ENCODE measurements at places on chromosomes 1 and 21. TPM values are rescaled to one million over a fixed set of nuclear protein-coding genes. Genes with fewer than 3 reads are reported as not detected.

DNA sequence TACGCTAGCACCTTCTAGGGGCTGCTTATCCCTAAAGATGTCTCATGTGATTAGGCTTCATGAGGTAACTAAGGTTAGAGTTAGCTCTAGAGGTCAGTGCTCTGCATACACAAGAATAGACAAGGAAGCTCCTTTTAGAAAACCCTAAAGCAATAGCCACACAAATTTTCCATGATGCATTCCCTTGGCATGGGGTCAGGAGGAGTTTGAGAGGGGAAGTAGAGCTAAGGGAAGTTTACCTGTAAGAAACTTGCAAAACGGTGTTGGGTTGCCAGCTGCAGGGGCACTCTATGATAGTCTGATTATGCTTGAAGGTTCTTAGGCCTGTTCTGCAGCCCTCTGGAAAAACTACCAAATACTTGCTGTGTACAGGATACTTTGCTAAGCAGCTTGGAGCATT is 39.0 kb upstream of the A3GALT2 start:
- DNase-seq, result no peak

The CFHR4 gene
- total RNA-seq, result not detected

- no peak for DNase-seq
Measured at GRCh38 chr1:154808909-154809262, 61.2 kb downstream of the KCNN3 start.

GRCh38 chr1:29320156-29320940 is 84.0 kb downstream of the PTPRU start:
- no peak for DNase-seq

GRCh38 chr21:44374601-44375280 is 21.3 kb downstream of the TRPM2 start:
- peak; percentile 39 for DNase-seq

GRCh38 chr1:161190962-161191521 is 7.8 kb downstream of the ADAMTS4 start:
- DNase-seq, result no peak

GRCh38 chr1:63976006-63976405 is 202.2 kb downstream of the ROR1 start:
- DNase-seq, result no peak

DNA sequence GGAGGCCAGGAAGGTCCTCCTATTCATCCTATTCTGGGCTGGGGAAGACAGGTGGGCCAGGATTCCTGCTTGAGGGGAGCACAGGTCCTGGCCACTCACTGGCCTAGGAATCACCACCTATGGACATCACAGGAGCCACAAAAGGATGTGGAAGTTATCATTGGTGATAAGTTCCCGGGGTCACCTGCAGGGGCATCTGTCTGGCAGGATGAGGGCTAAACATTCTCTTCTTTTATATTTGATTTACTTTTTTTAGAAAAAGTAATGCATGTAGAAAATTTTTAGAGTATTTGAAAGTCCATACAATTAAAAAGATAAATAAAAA is 33.2 kb upstream of the KIAA0040 start:
- no peak for DNase-seq

DNA sequence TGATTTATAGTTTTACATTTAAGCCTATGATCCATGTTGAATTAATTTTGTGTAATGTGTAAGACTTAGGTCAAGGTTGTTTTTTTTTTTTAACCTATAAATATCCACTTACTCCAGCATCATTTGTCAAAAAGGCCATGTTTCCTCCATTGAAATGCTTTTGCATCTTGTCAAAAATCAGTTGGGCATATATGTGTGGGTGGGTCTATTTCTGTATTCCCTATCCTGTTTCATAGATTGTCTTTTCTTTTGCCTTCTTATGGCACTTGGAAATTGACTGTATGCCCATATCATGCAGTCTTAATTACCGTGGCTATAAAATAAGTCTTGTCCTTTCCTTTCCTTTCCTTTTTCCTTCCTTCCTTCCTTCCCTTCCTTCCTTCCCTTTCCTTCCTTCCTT is 138.2 kb downstream of the PRDM2 start:
- DNase-seq, result no peak

DNA sequence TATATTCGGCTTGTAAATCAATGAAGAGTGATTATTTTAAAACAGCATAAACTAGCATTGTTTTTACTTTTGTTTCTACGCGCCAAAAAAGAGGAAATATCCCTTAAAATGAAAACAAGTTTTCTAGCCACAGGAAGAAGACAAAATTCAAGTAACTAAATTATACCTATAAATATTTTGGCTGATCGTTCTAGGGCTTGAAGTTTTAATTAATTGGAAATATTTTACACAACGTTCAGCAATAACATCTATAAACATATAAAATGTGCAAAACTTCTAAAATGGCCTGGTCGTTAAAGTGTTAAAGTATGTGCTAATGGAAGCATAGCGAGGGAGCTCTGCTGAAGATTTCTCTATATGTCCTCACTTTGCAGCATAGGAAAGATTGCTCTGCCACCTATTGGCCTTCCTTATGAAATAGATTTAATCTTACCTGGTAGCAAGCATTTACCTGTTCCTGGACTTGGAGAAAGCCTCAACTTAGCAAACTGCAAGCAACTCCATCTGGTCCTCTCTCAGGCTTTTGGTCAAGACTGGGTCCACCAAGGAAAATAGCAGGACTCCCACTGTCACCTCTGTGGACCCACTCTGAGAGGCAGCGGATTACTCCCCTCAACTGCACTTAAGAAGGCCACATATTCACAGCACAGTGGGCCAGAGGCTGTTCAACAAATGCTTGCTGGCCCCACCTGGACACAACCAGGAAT is 351.3 kb upstream of the RUNX1 start:
- DNase-seq, result no peak

DNA sequence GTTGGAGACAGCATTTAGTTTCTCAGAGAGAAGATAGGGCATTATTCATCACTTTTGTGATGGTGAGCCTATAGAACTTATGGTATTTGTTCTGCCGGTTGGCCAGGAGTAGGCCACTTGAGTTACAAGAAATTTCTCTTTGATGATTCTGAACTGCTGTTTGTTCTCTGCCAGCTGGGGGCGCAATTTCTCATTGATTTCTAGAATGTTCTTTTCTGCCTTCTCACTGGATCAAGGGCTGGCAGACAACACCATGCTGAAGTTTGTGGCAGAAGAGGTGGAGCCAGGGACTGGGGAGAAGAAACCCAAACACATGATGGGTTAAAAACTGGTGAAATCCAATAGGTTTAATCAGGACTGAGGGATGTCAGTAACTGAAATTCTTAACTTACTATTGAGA is 360.6 kb downstream of the FAM72C start:
- no peak for DNase-seq

The BGLAP gene
- 19.1 TPM for total RNA-seq

DNA sequence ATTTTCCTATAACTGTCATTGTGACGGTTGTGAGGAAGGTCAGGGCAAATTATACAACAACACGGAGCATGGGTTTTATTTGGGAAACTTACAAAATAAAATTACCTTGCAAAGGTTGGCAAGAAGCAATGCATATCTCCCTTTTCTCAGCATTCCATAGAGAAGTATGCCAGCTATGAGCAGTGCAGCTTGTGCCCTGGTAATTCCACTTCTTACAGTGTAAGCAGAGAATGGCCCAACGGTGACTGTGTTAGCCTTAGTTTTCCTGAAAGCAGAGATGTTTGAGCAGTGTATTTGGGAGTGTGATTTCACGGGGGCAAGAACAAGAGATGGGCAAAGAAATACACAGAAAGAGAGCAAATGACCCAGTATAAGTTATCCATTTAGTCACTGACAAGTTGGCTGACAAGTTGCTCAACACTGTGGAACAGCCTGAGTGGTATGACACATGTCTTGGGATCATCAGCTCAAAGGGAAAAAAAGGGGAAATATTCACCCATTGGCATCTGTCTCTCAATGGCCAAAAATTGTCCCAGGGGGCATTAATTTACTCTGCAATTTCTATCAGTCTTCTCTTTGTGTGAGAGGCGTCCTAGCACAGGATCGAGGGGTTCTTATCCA is 210.9 kb upstream of the NRIP1 start:
- no peak for DNase-seq

- DNase-seq, result no peak
Measured at GRCh38 chr1:34590211-34590623, 164.6 kb upstream of the GJB5 start.

DNA sequence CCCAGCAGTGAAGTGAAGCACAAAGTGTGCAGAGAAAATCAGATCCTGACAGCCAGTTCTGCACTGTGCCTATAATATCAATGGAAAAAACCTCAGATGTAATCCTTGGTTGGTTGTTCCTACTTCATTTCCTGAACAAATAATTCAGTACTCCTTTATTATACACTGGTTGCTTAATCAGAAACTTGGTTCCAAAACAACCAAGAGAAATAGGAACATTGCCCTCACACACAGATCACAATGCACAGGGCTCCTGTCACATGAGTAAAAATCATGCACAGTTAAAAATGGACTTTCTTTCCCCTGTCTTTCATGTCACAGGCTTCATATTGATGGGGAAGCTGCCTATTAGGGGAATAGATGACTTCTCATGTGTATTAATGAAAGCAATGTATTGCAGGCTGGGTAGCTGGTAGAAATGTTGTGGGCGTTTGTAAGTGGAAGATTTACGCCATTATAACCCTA is 9.7 kb downstream of the DNASE2B start:
- no peak for DNase-seq

DNA sequence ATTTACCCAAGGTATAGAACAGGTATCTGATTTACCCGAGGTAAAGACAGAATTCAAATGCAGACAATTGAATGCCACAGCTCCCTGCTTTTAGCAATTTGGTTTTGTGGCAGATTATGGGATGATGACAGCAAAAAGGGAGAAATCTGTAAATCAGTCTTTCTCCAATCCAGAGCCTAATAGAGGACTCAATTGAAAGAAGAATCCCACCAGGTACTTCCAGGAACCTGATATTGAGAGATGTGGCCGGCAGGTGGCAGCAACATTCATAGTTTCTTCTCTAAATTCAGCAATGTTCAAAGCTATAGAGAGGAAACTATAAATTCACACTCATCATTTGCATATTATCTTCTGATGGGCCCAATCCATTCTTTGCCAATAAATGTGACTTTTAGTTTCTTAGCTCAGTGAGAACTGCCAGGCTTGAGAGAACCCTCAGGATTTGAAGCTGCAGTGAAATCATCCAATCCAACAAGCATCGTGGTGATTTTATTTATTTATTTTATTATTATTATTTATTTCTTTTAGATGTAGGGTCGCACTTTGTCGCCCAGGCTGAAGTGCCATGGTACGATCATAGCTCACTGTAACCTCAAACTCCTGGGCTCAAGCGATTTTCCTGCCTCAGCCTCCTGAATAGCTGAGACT is 9.8 kb upstream of the PHACTR4 start:
- no peak for DNase-seq

GRCh38 chr21:46286648-46287002 is 483 bp downstream of the YBEY start:
- DNase-seq, result no peak

The KRTAP6-3 gene
- total RNA-seq, result not detected

- DNase-seq, result no peak
Measured at GRCh38 chr1:18526436-18527275, 45.9 kb downstream of the KLHDC7A start.

The LCE1D gene
- total RNA-seq, result not detected

The MAP1LC3C gene
- not detected for total RNA-seq

DNA sequence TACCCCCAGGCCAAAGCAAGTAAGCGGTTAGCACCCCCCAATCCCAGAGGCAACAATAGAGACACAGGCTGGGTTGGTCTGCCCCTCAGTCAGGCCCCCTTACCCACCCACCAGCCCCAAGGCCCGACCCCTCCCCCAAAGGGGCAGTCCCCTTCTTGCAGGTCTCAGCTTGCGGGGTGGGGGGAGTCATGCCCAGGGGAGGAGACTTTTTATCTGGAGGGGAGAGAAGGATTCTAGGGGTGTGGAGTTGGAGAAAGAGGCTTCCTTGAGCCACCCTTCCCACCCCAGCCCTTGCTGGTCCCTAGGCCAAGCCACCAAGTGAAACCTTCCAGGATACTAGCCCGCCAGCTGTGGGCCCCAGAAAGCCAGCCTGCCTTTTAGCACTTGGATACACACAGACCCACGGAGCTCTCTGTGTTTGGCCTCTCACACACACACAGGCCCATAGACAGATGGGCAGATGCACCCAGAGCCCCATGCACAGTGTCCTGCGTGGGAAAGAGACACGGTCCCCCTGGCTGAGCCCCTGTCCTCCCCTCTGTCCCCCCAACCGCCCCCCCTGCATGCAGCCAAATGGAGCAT is 7.1 kb downstream of the TMEM54 start:
- DNase-seq, result no peak

The SPATA21 gene
- not detected for total RNA-seq

- no peak for DNase-seq
Measured at GRCh38 chr21:32463367-32463766, 50.9 kb downstream of the EVA1C start.

The SGIP1 gene
- total RNA-seq, result 1.6 TPM

DNA sequence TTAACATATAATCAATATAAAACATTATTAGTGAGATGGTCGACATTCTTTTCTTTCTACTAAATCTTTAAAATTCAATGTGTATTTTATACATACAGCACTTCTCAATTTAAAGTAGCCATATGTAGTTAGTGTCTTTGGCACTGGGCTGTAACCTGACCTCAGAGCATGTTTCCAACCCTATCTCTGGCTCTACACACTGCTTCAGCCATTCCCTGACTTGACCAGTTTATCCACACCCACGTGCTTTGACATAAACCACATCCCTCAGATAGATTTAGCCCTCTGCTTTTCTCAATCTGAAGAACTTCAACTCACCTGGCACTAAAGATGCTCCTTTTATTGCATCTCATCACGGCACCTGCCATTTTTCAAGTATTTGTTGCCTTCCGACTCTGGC is 58.3 kb downstream of the RGS2 start:
- no peak for DNase-seq

DNA sequence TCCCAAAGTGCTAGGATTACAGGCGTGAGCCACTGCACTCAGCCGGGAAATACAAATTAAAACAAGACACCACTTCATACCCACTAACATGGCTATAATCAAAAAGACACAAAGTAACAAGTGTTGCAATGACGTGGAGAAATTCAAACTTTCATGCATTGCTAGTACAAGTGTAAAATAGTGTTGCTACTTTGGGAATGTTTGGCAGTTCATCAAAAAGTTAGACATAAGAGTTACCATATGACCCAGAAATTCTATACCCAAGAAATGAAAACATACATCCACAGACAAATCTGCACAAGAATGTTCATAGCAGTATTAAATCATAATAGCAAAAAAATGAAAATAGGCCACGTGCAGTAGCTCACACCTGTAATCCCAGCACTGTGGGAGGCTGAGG is 16.4 kb downstream of the FOXJ3 start:
- DNase-seq, result no peak

DNA sequence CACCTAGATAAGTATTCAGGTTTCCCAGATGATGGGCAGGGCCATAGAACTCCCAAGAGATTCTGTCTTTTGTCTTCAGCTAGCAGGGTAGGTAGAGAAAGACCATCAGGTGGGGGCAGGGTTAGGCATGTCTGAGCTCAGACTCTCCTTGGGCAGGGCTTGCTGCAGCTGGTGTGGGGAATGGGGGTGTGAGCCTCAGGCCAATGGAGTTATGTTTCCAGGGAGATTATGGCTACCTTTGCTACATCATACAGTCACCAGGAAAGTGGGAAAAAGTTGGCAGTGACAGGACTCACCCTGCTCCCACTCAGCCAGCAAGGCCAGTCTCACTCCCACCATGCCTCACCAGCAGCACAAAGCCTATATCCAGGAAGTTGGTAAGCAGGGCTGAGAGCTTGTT is 77.8 kb downstream of the DRAM2 start:
- DNase-seq, result no peak

Data from ascending aorta (tissue), 2 donors.